Tibial artery (tissue), 4 donors: ENCODE measurements at places on chromosomes 13 and 19.

GRCh38 chr19:6813659-6814058, 41.2 kb downstream of the VAV1 start:
- H3K36me3 ChIP-seq, result no peaks in the 10 kb centered on the region
- H3K4me1 ChIP-seq, result no peaks in the 10 kb centered on the region
- H3K4me3 ChIP-seq, result no peak overlapping the region

- H3K27me3 ChIP-seq, result no peaks in the 10 kb centered on the region
- no peak for DNase-seq
- H3K27ac ChIP-seq, result no peak overlapping the region
- no peaks in the 10 kb centered on the region for H3K4me1 ChIP-seq
- H3K36me3 ChIP-seq, result no peaks in the 10 kb centered on the region
- H3K4me3 ChIP-seq, result no peak overlapping the region
Observed at GRCh38 chr13:64553411-64554129, 2676.6 kb downstream of the PCDH9 start.

- no peaks in the 10 kb centered on the region for H3K27me3 ChIP-seq
- peaks cover 49% of the 10 kb centered on the region for H3K4me1 ChIP-seq
- H3K27ac ChIP-seq, result peak overlapping the region; percentile 97
Observed at GRCh38 chr13:49998714-49999624, 2.1 kb downstream of the TRIM13 start.

GRCh38 chr13:113967729-113968462, 6.0 kb downstream of the C13orf46 start:
- H3K4me3 ChIP-seq, result no peak overlapping the region
- H3K36me3 ChIP-seq, result no peaks in the 10 kb centered on the region
- H3K27ac ChIP-seq, result no peak overlapping the region
- DNase-seq, result no peak
- H3K4me1 ChIP-seq, result no peaks in the 10 kb centered on the region

- H3K27me3 ChIP-seq, result no peaks in the 10 kb centered on the region
- H3K27ac ChIP-seq, result no peak overlapping the region
- H3K36me3 ChIP-seq, result no peaks in the 10 kb centered on the region
Observed at GRCh38 chr13:40064154-40065097, 409.0 kb downstream of the COG6 start.

DNA sequence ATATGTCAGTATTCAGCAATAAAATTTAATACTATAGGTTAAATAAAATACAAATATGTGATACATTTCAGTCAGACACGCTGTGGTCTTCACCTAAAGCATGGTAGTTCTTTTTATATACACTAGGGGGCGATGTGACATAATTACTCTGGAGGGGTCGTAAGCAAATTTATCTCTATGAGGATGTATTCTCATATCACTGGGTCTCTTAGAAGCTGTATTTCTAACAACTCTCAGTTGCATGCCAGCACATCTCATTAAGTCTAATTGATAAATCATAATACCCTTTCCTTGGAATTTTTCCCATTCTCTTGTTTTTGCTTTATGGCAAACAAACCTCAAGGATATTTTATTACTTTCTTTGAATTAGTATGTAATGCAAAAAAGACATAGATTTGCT, 3.9 kb upstream of the PCDH17 start:
- no peaks in the 10 kb centered on the region for H3K27me3 ChIP-seq
- no peak for DNase-seq
- H3K27ac ChIP-seq, result no peak overlapping the region
- no peaks in the 10 kb centered on the region for H3K36me3 ChIP-seq

- peaks cover 78% of the 10 kb centered on the region for H3K36me3 ChIP-seq
- H3K27ac ChIP-seq, result no peak overlapping the region
- no peaks in the 10 kb centered on the region for H3K27me3 ChIP-seq
- no peaks in the 10 kb centered on the region for H3K4me1 ChIP-seq
- no peak overlapping the region for H3K4me3 ChIP-seq
Observed at GRCh38 chr19:17570791-17571190, 15.3 kb downstream of the COLGALT1 start.

- peaks cover 2% of the 10 kb centered on the region for H3K4me1 ChIP-seq
- DNase-seq, result no peak
- no peak overlapping the region for H3K27ac ChIP-seq
Observed at GRCh38 chr13:24232037-24232436, 71.5 kb downstream of the SPATA13 start.

DNA sequence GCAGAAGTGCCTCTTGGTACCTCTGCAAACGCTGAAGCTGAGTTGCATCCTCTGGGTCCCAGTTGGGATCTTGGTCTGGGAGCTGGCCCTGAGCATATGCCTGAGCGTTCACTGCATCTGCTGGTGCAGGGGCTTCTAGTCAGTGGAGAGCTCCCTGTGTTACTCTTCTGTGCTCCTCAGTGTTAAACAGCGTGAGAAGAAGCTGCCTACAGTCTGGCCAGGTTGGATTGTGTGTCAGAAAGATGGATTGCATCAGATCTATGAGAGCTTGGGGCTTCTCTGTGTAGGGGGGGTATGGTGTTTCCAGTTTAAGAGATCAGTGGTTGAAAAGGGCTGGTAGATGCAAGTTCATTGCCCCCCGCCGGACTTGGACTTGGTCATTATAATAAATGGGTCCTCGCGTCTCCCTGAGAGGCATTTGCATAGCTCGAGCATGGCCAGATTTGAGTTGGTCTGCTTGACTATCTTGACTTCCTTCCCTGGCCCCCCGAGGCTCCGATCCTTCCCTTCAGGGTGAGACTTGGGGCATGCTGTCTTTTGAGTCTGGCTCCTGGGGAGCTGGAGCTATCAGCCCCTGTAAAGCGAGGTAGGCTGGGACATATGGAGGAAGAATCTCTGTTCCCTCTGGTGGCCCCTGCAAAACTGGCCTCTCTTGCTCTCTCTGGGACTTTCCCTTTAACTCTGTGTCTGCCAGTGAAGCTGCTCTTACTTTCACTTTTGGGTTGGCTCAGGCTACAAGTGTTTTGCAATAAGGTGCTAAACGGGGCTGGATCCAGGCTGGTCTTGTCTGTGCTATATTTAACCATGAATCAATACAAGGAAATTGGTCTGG, 52.9 kb downstream of the OR10H4 start:
- H3K27me3 ChIP-seq, result no peaks in the 10 kb centered on the region
- no peaks in the 10 kb centered on the region for H3K36me3 ChIP-seq
- peak overlapping the region; percentile 74 for H3K27ac ChIP-seq
- H3K4me3 ChIP-seq, result peak overlapping the region; percentile 44

GRCh38 chr19:53007606-53008005, 6.1 kb upstream of the ERVV-1 start:
- no peaks in the 10 kb centered on the region for H3K27me3 ChIP-seq
- H3K4me3 ChIP-seq, result no peak overlapping the region
- no peak for DNase-seq
- no peaks in the 10 kb centered on the region for H3K4me1 ChIP-seq
- no peaks in the 10 kb centered on the region for H3K36me3 ChIP-seq
- no peak overlapping the region for H3K27ac ChIP-seq

GRCh38 chr13:21528616-21529015, 69.5 kb upstream of the ZDHHC20 start:
- no peak overlapping the region for H3K4me3 ChIP-seq
- peaks cover under 1% of the 10 kb centered on the region for H3K36me3 ChIP-seq
- no peaks in the 10 kb centered on the region for H3K27me3 ChIP-seq
- no peaks in the 10 kb centered on the region for H3K4me1 ChIP-seq

DNA sequence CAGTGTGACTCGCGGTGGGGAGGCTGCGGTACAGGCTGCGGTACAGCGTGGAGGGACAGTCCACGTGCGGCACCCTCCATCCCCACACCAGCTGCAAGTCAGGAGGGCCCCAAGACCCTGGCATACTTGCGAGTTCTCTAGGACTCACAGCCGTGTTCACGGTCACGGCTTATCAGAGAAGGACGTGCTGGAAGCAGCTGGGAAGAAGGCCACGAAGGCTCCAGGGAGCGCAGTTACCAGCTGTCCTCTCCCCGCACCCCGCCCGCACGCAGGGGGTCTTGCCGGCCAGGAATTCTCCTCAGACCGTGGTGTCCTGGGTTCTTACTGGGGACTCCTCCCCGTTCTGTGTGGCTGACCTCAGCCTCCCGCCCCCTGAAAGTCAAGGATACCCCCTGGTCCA, 6.2 kb downstream of the ZNF444 start:
- no peaks in the 10 kb centered on the region for H3K27me3 ChIP-seq
- no peak overlapping the region for H3K4me3 ChIP-seq
- H3K36me3 ChIP-seq, result peaks cover 36% of the 10 kb centered on the region
- no peak overlapping the region for H3K27ac ChIP-seq

DNA sequence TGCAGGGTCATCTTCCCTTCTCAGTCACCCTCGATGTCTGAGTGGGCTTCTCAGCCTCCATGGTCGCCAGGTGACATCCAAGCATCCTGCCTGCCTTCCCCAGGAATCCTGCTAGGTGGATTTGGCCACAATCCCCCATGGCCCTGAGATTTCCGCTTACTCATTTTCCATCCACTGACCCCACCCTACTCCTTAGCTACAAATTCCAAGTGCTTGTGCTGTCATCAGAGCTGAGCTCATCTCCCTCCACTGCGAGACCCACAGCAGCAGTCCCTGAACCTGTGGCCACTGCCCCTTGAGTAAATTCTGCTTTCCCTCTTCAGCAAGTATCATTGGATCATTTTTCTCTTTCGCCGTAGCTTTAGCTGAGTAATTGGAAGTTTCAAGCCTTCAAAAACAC, 90.5 kb upstream of the ANKRD10 start:
- no peaks in the 10 kb centered on the region for H3K36me3 ChIP-seq
- DNase-seq, result no peak
- H3K27ac ChIP-seq, result peak overlapping the region; percentile 90
- H3K4me1 ChIP-seq, result peaks cover 26% of the 10 kb centered on the region

DNA sequence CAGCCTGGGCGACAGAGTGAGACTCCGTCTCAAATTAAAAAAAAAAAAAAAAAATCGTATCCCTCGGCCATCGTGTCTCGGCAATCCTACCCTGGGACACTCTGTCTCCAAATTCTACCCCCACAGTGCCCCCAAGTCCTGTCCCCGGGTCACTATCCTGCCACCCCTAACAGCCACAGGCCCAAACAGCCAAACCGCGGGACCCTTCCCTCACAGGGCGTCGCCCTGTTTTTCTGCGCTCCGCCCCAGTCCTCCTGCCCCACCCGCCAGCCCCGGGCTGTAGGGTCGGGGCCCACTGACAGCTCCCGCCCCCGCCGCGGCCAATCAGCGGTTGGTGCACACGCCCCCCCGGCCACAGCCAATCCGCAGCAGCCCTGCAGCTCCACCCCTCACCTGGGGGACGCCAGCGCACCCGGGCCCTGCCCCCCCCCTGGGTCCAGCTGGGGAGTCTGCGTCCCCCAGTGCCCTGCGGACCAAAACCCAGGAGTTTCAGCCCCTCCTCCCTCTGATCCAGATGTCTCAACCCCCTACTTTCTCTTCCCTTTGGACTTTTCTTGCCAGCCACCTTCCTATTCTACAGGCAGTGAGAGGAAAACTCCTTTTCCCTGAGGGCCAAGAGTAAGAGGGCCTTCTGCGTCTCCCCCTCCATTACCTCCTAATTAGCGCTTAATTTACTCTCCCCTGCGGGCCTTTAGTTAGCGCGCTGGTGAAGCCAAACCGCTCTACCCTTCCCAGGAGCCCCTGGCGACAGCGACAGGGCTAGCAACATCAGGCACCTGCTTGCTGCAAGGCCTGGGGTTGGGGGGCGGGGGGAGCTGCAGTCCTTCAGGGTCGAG, 1.5 kb upstream of the BCAT2 start:
- no peaks in the 10 kb centered on the region for H3K36me3 ChIP-seq
- peak overlapping the region; percentile 92 for H3K27ac ChIP-seq
- peak; percentile 97 for DNase-seq
- peaks cover 38% of the 10 kb centered on the region for H3K4me1 ChIP-seq

DNA sequence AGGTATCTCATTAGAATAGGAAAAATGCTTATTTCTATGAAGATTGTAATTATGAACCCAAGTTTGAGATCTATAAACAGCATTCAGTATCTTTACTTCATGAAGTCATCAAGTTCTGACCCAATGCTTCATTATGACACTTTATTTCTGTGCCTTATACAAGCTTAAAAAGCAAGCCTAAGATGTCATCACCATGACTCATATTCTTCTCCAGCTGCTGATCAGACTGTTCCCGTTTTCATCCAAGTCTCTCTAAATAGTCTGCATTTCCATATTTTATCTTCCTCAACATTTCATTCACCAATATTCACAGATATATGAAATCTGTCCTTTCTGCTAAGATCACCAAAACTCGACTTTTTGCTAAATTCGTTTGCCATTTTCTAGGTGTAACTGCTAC, 1247.2 kb upstream of the PRR20A start:
- H3K4me1 ChIP-seq, result no peaks in the 10 kb centered on the region
- no peaks in the 10 kb centered on the region for H3K27me3 ChIP-seq
- H3K36me3 ChIP-seq, result no peaks in the 10 kb centered on the region
- H3K27ac ChIP-seq, result no peak overlapping the region
- H3K4me3 ChIP-seq, result no peak overlapping the region

GRCh38 chr13:93216122-93216521, 10.5 kb upstream of the GPC6 start:
- H3K27ac ChIP-seq, result no peak overlapping the region
- H3K4me1 ChIP-seq, result no peaks in the 10 kb centered on the region
- no peaks in the 10 kb centered on the region for H3K36me3 ChIP-seq
- no peak for DNase-seq
- no peaks in the 10 kb centered on the region for H3K27me3 ChIP-seq

GRCh38 chr19:14021474-14021873, 6.5 kb upstream of the RLN3 start:
- DNase-seq, result no peak
- H3K4me3 ChIP-seq, result no peak overlapping the region
- H3K4me1 ChIP-seq, result no peaks in the 10 kb centered on the region
- no peak overlapping the region for H3K27ac ChIP-seq

DNA sequence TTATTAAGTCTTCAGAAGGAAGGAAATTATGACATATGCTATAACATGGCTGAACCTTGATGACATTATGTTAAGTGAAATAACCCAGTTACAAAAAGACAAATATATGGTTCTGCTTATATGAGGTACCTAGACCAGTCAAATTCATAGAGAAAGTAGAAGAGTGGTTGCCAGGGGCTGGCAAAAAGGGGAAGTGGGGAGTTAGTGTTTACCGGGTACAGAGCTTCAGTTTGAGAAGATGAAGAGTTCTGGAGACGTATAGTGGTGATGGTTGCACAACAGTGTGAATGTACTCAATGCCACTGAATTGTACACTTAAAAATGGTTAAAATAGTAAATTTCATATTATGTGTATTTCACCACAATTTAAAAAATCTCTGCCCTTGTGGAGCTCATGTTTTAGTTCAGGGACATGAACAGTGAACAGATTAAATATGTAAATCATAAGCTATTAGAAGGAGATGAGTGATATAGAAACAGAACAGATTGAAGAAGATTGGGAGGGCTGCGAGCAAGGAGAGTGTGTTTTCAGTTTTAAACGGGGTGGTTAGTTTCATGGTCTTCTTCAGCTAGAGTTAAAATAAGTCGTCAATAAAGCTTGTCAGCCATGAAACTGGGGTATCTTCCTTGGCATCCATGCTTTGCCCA, 355.2 kb downstream of the KCNRG start:
- no peak overlapping the region for H3K27ac ChIP-seq
- no peaks in the 10 kb centered on the region for H3K36me3 ChIP-seq
- no peak overlapping the region for H3K4me3 ChIP-seq
- no peak for DNase-seq
- no peaks in the 10 kb centered on the region for H3K27me3 ChIP-seq
- H3K4me1 ChIP-seq, result no peaks in the 10 kb centered on the region

DNA sequence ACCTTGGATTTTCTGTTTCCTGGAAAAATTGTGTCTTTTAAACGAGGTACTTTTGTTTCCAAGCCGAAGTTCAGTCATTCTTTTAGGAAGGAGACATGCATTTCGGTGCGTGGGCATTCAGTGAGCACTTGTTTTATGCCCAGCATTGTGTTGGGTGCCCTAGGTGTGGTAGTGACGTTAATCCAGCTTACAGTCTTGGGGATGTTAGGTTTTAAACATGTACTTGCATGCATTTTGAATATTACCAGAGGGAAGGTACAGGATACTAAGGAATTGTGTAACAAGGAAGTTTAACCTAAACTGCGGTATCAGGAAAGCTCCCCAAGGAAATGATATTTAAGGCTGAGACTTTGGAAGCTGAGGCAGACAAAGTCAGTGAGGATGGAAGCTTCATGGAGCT, 66.3 kb downstream of the ARHGAP35 start:
- H3K4me3 ChIP-seq, result no peak overlapping the region
- peaks cover 84% of the 10 kb centered on the region for H3K4me1 ChIP-seq
- no peaks in the 10 kb centered on the region for H3K27me3 ChIP-seq
- no peak for DNase-seq
